Central memory CD8-positive, alpha-beta T cell (primary cell): ENCODE measurements at places on chromosomes 3 and 15.

- DNase-seq: no peak
- no peak overlapping the region for H3K27ac ChIP-seq
- H3K36me3 ChIP-seq: peaks cover 4% of the 10 kb centered on the region
- H3K4me1 ChIP-seq: peaks cover 37% of the 10 kb centered on the region
- H3K4me3 ChIP-seq: no peak overlapping the region
- H3K27me3 ChIP-seq: no peaks in the 10 kb centered on the region
These were observed 12.6 kb downstream of the SLC24A1 start for GRCh38 chr15:65634356-65634755.

DNA sequence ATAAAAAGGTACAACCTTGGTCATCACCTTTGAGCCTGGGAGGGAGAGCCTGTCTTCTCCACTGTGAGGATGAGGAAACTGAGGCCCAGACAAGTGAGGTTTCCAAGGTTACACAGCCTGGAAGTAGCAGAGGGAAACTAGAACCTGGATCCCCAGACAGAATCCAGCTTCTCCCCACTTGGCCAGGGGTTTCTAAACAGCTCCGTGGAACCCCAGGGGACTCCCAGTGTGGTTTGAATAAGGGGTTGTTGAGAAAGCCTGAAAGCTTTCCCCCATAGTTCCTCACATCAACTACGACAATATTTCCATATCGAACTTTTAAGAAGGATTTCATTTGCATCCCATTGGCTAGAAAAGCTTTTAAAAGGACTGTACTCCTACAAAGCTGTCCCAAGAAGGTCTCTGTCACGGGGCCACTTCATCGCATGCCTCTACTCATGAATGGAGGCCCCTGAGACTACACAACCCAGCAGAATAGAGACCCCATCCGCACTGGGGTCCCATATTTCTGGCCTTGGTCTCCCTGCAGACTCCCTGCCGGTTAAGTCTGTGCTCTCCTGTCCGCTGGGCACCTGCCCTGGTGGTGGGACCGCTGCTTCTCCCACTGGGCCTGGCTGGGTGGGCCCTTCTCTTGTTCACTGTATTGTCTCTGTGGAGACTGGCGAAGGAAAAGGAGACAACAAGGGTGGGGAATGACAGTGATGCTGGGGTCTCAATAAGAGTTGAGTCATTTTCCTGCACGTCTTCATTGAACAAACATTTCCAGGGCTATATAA is 178.5 kb downstream of the SMAD6 start:
- H3K36me3 ChIP-seq: peaks cover 1% of the 10 kb centered on the region
- H3K4me1 ChIP-seq: no peaks in the 10 kb centered on the region
- H3K27ac ChIP-seq: no peak overlapping the region
- DNase-seq: no peak
- H3K4me3 ChIP-seq: no peak overlapping the region

DNA sequence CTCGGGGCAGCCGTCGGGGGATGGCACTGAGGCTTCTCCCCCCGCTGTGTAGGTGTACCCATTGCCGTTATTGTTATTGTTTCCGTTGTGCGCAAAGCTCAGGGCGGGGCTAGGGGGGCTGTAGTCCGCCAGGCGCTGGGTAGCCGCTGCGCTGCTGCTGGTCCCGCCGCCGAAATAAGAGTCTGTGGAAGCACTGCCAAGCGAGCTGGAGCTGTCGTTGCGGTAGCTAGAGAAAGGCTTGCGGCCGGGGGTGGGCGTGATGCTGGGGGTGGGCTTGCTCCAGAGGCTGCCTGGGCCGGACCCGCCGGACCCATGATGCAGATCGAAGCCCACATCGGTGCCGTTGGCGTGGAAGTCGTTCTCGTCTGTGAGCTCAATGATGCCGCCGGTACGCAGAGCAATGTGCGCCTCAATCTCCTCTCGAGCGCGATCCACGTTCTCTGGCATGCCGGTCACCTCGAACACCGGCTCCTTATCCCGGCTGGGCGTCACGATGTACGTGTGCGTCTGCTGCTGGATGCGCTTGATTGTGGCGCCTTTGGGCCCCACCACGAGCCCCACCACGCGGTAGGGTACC is 1.9 kb downstream of the MEX3B start:
- no peak for DNase-seq
- H3K4me3 ChIP-seq: peak overlapping the region; percentile 84
- H3K27ac ChIP-seq: no peak overlapping the region
- H3K4me1 ChIP-seq: peaks cover 7% of the 10 kb centered on the region

DNA sequence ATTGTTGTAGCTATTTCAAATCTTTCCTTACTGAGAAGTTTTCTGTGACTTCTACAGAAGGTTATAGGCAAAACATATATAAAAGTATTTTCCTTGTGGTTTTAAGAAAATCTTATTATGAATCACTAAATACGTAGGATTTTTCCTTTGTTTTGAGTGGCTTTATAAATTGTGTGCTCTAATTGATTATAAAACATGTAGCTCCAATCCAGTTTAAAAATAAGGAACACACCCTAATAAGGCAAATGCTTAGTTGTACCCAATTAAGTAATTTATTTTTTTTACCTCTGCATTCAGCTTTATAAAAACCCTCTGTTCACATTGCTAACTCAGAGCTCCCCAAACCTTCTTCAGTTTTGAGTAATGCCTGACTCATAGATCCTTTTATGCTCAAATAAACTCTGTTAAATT is 408.0 kb downstream of the NAALADL2 start:
- no peak for DNase-seq
- no peaks in the 10 kb centered on the region for H3K4me1 ChIP-seq
- H3K27me3 ChIP-seq: no peaks in the 10 kb centered on the region
- H3K36me3 ChIP-seq: no peaks in the 10 kb centered on the region
- H3K4me3 ChIP-seq: no peak overlapping the region

- H3K4me3 ChIP-seq: no peak overlapping the region
- no peak for DNase-seq
- H3K36me3 ChIP-seq: peaks cover 2% of the 10 kb centered on the region
- H3K27ac ChIP-seq: no peak overlapping the region
- no peaks in the 10 kb centered on the region for H3K4me1 ChIP-seq
- peaks cover 21% of the 10 kb centered on the region for H3K27me3 ChIP-seq
These were observed 340.8 kb upstream of the SUCLG2 start for GRCh38 chr3:67995206-67995605.

DNA sequence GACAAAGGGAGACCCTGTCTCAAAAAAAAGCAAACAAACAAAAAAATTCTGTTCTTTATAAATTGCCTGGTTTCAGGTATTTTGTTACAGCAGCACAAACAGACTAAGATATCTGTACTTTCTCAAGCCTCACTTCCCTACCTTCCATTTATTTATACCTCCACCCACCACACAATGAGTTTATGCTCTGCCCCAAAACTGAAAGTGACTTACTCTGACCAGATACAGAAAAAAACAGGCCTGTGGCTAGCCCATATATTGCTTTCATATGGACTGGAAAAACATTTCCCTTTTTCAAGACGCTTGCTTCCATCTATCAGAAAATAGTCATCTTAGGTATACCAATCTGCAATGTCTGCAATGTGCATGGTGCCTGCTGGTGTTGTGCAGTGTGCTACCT is 8.7 kb upstream of the GPD1L start:
- no peak overlapping the region for H3K4me3 ChIP-seq
- DNase-seq: no peak
- no peak overlapping the region for H3K27ac ChIP-seq
- no peaks in the 10 kb centered on the region for H3K36me3 ChIP-seq
- H3K4me1 ChIP-seq: no peaks in the 10 kb centered on the region

GRCh38 chr15:54841701-54842305 is 354.9 kb downstream of the RSL24D1 start:
- no peaks in the 10 kb centered on the region for H3K4me1 ChIP-seq
- H3K4me3 ChIP-seq: no peak overlapping the region
- no peaks in the 10 kb centered on the region for H3K36me3 ChIP-seq
- DNase-seq: no peak
- H3K27me3 ChIP-seq: no peaks in the 10 kb centered on the region

GRCh38 chr15:29066310-29066709 is 180.5 kb downstream of the APBA2 start:
- peaks cover 33% of the 10 kb centered on the region for H3K4me1 ChIP-seq
- H3K36me3 ChIP-seq: no peaks in the 10 kb centered on the region
- DNase-seq: no peak
- no peak overlapping the region for H3K27ac ChIP-seq
- H3K27me3 ChIP-seq: no peaks in the 10 kb centered on the region

DNA sequence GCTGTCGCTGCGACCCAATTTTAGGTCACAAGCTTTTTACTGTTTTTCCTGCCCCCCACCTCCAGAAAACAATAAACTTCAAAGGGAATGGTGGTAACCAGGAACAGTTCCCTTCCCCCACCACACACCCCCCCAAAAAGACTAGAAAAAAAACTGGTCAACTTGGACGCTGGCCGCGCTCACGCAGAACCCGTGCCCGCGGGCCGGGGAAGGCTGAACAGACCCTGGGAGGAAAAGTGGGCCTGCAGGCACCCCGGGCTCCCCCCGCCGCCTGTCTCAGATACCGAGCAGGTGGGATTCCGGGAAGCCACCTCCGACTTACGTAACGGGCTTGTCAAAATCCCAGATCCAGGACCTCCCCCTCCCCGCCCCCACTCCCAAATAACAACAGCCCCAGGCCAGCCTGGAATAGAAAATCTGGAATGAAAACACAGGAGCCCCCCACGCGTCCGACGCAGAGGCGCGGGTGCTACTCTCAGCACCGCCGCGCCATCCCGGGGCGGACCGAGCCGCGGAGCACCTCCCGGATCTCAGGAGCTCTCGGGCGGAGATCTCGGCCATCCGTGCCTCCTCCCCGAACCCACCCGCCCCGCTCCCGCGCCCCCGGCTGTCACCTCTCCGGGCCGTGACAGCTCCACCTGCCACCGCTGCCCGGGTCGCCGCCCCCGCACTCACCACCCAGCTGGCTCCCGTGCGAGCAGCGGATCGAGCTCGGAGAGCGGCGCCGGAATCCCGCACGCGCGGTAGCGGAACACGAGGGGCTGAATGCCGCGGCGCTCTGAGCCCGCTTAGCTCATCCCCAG is 557 bp downstream of the DENND4A start:
- peak overlapping the region; percentile 99 for H3K27ac ChIP-seq
- peak; percentile 22 for DNase-seq
- peaks cover 18% of the 10 kb centered on the region for H3K36me3 ChIP-seq
- peaks cover 44% of the 10 kb centered on the region for H3K4me1 ChIP-seq
- peak overlapping the region; percentile 86 for H3K4me3 ChIP-seq

- DNase-seq: no peak
- H3K4me3 ChIP-seq: no peak overlapping the region
- no peaks in the 10 kb centered on the region for H3K4me1 ChIP-seq
- H3K36me3 ChIP-seq: no peaks in the 10 kb centered on the region
- no peak overlapping the region for H3K27ac ChIP-seq
These were observed 5.1 kb downstream of the SPATA12 start for GRCh38 chr3:57065588-57065987.

DNA sequence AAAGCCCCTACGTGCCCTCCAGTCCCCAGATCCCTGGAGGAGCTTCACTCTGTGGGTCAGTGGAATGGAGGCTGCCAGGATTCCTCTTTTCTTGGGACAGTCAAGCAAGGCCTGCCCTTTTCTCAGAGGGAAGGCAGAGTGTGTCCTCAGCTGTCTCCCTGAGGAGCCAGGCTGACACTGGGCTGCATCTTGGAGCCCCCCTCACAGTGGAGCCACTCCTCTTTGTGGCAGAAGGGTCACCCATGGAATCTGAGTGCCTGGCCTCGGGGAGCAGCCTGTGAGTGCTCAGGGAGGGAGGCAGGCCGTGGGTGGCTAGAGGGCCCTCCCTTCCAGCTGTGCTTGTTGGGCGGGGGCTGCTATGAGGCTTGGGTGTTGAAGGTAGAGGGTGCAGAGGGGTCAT is 41.2 kb downstream of the BOC start:
- no peak for DNase-seq
- H3K36me3 ChIP-seq: no peaks in the 10 kb centered on the region
- no peaks in the 10 kb centered on the region for H3K4me1 ChIP-seq
- peaks cover 20% of the 10 kb centered on the region for H3K27me3 ChIP-seq

DNA sequence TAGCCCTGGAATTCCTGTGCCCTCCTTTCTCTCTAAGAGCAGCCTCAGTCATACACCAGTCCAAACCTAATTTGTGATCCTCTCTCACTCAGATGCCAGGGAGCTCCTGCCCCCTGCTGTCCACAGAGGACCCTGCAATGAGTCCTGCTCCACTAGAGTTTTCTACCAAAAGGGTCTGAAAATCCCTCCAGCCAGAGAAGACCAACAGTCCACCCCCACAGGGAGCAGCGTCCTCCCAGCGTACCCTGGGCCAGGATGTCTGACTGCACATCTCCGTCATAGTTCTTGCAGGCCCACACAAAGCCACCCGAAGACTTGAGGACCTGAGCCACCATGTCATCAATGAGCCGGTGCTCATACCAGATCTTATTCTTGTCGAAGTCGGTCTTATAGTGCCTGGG is 15.4 kb downstream of the IDH2 start:
- H3K4me3 ChIP-seq: no peak overlapping the region
- H3K27me3 ChIP-seq: no peaks in the 10 kb centered on the region
- peaks cover 50% of the 10 kb centered on the region for H3K36me3 ChIP-seq
- peak overlapping the region; percentile 72 for H3K27ac ChIP-seq
- H3K4me1 ChIP-seq: peaks cover 17% of the 10 kb centered on the region

DNA sequence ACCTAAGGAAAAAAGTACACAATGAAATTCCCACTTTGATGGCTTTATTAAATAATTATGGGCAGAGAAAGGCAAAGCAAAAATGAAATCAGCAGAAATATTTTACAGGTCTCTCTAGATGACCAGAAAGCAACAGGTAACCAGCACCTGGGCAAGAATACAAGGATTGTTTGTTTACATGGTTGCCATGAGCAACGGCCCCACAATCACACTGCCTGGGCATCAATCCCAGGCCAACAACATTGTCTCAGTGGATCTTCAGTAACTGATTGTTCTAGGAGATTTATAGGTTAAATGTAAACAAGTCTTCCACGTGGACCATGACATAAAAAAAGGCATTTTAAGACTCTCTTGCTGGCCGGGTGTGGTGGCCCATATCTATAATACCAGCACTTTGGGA is 82.6 kb downstream of the PDZRN3 start:
- no peaks in the 10 kb centered on the region for H3K27me3 ChIP-seq
- no peaks in the 10 kb centered on the region for H3K36me3 ChIP-seq
- H3K4me1 ChIP-seq: no peaks in the 10 kb centered on the region
- no peak overlapping the region for H3K4me3 ChIP-seq
- DNase-seq: no peak
- no peak overlapping the region for H3K27ac ChIP-seq

DNA sequence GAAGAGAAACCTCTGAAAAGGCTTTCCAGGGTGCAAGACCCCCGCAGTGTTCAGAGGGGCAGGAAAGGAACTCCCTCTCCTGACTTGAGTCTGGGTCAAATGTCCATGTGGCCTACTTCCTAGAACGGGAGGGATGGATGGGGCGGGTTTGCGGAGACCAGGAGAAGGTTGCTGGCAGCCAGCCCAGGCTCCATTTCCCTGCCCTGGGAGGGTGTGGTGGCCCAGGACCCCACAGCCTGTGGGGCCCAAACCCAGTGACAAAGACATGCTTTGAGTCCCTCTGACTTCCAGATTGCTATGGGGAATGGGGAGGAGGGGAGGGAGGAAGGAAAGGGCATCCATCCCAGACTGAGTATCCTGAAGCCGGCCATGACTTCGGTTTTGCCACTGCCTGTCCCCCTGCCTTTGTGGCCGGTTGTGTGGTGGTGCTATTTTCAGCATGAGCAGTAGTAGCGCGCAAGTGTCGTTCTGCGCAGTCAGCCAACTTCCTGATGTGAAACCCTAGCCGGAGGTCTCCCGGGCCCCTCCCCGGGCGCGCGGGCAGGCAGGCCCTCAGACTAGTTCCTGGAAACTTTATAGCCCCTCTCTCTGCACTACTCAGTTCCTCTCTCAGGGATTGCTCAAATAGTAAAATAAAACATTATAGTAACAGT is 24.4 kb downstream of the MAGEF1 start:
- H3K36me3 ChIP-seq: peaks cover 2% of the 10 kb centered on the region
- no peaks in the 10 kb centered on the region for H3K4me1 ChIP-seq
- H3K27me3 ChIP-seq: peaks cover 55% of the 10 kb centered on the region
- no peak for DNase-seq
- H3K4me3 ChIP-seq: no peak overlapping the region
- H3K27ac ChIP-seq: no peak overlapping the region

- H3K4me1 ChIP-seq: no peaks in the 10 kb centered on the region
- no peak overlapping the region for H3K4me3 ChIP-seq
- peaks cover 31% of the 10 kb centered on the region for H3K27me3 ChIP-seq
- DNase-seq: no peak
These were observed 323.7 kb downstream of the ZNF621 start for GRCh38 chr3:40848421-40848820.
